ENCODE measurements at places on chromosomes 6 and 20.

- no peak for DNase-seq
Observed at GRCh38 chr6:132418235-132418965, 17.1 kb upstream of the MOXD1 start.

DNA sequence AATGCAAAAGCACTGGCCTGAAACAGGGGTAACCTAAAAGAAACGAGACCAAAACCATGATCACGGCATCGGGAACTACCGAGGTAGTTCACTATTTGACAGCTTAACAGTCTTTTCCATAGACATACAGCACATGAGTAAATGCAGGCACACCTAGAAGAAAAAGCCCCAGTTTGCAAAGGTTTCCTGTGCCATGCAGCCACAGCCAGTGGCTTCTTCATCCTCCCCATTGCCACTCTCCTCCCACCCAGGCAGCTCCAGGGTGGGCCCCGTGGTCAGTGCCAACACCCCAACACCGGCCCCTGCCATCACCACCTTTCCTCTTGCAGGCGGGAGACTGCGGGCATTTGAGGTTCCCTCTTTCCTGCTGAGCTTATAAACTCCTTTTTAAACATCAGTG, 115.4 kb downstream of the SLC23A2 start:
- DNase-seq, result no peak

DNA sequence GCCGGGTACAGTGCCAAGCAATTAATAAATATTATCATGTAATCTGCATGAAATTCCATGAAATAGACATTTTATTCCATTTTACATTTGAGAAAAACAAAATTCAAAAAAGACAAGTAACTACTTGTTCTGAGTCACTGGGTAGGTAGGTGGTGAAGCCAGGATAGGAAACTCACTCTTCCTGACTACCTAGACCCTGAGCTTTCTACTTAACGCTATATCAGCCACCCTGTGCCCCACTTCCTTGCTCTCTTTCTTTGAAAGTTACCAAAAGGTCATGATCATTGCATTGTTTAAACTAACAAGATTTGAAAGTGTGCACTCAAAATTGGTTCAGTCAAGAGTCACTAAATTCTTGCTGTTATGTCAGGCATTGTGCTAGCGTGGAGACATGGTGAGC, 235.7 kb downstream of the CD83 start:
- DNase-seq, result no peak

- DNase-seq, result no peak
Observed at GRCh38 chr6:157808405-157808950, 14.6 kb upstream of the SNX9 start.

DNA sequence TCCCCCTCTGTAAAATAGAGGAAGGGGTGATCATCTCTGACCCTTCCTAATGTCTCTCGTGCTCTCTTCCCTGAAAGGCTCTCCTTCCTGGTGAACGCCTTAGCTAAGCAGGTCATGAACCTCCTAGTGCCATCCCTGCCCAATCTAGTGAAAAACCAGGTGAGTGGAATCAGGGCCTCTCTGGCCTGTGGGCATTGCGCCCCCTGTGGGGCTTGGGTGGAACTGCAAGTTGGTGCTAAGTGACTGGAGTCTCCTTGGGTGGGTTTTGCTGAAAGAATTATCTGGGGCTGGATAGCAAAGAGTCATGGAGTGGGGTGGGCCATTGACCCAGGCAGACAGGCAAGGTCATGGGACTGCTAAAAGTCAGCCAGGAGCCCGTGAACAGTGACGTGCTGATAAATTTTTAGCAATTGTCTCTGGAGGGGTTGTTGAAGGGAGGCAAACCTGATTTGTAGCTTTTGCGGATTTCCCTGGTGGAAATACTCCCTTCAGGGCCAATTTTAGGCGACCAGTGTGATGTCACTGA, 8.9 kb downstream of the BPIFB1 start:
- DNase-seq, result peak; percentile 61

DNA sequence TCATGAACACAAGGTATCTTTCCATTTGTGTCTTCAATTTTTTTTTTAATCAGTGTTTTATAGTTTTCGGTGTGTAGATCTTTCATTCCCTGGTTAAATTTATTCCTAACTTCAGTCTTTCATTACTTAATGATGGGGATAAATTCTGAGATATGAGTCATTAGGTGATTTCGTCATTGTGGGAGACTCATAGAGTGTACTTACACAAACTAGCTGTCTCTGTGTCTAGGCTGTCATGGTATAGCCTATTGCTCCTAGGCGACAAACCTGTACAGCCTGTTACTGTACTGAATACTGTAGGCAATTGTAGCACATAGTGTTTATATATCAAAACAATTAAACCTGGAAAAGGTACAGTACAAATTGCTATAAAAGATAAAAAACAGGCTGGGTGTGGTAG, 42.1 kb downstream of the SMAP1 start:
- DNase-seq, result no peak

DNA sequence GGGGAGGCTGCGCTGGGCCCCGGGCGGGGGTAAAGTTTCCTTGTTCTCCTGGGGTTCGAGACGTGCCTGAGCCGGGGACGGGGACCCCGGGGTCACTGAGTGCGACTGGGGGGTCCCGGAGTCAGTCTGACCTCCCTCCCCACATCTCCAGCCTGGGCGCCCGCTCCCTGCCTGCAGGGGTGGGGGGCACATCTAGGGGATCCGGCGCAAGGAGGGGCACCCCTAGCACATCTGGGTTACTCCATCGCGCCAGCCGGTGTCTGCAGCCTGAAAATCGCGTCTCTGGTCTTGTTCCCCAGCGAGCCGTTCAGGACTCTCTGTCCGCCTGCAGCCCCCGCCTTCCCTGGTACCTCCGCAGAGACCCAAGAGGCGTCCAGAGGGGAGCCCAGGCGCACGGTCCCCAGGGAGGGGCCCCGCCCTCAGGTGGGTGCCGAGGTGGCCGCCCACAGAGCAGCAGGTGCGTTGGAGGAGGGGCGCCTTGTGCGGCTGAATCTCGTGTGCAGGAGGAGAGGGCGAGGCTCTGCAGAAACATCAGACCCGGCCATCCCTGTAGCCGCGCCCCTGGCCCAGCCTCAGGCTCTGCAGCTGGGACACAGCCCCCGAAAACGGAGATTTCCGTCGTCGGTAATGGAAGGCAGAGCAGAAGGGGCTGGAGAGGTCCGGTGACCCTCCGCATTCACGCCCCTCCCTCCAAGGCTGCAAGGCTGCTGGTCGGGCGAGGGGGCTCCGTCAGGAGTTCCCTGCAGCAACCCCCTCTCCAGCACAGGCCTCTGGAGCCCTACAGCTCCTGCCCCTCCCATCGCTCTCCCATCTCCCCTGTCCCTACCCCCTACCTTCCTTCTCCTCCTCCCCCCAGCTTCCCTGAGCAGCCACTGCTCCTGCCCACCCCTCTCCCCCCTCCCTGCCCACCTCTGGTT, 628 bp upstream of the CHRNA4 start:
- no peak for DNase-seq

GRCh38 chr6:129448965-129449364, 261.0 kb downstream of the ARHGAP18 start:
- DNase-seq, result no peak

- DNase-seq, result no peak
Observed at GRCh38 chr6:38307740-38308139, 332.0 kb downstream of the BTBD9 start.

DNA sequence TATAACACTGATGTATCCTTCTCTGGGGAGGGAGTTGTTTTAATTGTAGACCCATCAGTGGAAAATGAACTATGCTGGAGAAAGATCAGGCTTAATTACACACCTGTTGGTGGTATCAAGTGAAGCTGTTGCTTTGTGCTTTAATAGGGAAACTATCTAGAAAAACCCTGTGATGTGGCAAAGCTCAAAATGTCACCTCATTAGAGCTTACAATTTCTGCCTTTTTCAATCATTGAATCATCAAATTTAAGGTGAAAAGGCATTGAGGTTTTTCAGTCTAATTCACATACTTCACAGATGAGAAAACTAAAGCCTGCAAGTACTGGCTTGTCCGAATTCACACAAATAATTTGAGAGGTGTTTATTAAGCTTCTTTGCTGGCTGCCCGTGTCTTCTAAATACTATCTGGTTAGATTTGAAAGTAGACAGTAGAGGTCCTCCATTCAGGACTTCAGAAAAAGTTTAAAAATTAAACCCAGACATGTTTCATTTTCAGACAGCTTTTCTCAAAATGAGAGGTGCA, 143.3 kb upstream of the MAP3K7 start:
- no peak for DNase-seq

Measured in CD4-positive, alpha-beta T cell treated with Interleukin-2 at 100 ng/mL for 4 hours (primary cell).